ENCODE measurements at places on chromosomes 1 and 21.

DNA sequence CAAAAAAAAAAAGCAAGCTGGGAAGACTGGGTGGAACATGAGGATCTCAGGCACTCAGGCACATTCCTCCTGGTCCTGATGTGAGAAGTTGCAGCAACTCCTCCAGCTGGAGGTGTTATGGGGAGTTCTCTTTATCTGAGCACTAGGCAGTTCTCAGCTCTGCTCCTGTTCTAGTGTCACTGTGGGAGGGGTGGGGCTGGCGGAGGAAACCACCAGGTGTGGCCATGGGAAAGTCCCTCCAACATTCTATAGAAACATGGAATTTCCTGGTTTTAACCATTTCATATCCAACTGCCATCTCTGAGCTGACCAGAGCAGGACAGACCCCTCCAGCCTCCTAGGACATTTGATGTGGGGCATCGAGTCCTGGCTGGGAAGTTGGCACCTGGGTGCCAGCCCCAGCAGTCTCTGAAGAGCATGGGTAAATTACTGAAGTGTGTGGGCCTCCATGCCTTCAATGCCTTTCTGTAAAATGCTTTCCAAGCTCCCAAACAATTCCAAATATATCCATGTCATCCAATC is 804 bp upstream of the IKBKE start:
- DNase-seq, result peak; percentile 63

- DNase-seq, result no peak
Observed at GRCh38 chr21:35563885-35564451, 496.4 kb downstream of the SETD4 start.

DNA sequence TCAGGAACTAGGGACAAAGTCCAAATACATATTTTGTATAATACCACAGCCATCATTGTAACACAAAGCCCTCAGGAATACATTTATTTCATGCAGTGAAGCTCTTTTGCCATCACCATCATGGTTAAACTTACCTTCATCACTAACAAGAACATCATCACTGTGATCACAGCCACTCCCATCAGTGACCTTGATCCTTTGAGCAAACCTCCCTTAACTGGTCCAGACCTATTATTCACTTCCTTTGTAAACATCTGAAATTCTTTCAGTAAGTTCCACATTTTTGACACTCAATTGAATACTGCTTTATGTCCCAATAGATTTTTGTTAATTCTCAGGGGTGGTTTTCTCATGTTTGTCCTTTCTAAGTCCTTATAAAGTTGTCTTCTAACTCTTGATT is 16.2 kb upstream of the KPRP start:
- no peak for DNase-seq

- DNase-seq, result no peak
Observed at GRCh38 chr1:241453732-241454131, 65.8 kb downstream of the FH start.

DNA sequence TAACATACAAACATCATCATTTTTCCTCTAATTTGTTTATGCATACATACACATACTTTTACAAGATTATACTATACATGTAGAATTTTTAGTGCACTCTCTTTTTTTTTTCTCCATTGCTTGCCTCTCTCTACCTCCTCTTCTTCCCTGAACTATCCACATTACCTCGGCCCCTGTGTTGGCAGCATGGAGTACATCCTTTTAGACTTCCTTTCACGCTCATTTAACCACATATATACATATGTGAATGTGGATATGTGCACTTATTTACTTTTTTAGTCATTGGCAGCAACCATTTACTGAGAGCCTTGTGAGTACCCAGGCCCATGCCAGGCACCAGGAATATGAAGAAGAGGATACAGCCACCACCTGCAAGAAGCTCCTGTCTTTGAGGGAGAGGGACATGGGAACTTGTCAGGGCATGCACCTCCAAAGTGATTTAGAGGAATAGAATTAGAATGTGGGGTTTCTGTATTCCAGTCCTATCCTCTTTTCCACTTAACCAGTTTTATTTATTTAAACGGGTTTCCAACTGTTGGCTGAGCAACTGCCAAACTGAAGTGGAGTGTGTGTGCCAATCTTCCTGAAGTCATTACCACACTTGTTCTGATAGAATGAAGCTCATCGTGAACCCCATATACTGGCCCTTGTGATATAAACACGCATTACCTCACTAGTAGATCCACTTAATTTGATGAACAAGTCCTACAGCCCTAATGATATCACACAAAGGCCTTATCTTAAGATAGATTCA is 212.6 kb downstream of the TNR start:
- DNase-seq, result no peak

DNA sequence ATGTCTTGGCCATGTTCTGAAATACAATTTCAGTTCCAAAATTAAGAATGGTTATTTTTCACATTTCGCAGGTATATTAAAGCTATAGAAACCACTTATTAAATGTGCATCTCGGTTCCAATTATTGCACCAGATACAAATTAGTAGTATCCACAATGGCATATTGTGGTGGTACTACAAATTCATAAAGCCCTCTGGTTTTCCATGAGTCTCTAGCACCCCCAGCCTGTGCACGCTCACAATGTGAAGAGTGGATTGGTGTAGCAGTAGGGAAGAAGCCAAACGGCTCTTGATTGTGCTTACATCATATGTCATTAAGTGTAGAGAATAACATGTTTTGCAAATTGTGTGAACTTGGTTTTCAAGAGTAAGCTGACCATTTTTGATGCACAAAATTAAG is 1.9 kb upstream of the BRINP3 start:
- no peak for DNase-seq

GRCh38 chr1:245526141-245526540 is 371.4 kb downstream of the KIF26B start:
- DNase-seq, result no peak

DNA sequence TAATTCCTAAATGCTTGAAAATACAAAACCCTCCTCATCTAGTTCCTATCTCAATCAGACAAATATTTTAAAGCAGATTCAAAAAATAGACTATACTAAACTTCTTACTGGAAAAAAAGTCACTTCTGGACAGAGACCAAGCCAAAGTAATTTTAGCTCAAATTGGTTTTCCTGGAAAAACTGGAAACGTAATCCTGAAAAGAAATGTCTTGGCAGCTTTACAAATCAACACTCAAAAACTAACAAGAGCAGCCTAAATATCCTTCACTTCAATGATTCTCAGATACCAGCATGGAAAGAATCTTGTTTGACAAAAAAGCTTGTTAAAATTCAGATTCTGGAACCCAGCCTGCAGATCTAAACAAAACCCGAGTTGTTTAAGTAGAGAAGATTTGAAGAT is 9.1 kb upstream of the GPR88 start:
- no peak for DNase-seq

DNA sequence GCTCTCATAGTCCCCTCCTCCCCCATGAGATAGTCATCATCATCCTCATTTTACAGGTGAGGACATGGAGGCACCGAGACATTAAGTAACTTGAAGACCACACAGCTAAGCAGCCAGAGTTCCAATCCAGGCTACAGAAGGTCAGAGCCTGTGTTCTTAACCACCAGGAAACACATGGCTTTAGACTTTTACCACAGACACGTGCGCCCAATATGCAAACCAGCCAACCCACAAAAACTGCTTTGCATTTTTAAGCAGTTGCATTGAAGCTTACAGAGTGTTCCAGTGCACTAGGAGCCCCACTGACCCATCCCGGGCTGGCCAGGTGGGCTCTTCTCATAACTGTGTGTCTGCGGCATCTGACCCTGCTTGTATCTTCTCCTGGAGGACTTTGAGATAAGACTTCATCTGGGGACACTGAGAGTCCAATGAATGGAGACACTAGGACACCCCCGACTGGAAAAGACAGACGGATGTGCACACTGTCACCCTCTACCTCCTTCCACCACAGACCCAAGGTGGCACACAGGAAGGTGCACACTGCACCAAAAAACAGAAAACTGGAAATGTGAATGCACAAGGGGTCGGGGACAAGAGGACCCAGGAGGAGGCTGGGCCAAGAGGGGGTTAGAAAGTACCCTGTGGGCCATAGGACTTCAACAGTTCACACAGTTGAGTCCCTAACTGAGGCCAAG is 56.4 kb downstream of the ETS2 start:
- no peak for DNase-seq

DNA sequence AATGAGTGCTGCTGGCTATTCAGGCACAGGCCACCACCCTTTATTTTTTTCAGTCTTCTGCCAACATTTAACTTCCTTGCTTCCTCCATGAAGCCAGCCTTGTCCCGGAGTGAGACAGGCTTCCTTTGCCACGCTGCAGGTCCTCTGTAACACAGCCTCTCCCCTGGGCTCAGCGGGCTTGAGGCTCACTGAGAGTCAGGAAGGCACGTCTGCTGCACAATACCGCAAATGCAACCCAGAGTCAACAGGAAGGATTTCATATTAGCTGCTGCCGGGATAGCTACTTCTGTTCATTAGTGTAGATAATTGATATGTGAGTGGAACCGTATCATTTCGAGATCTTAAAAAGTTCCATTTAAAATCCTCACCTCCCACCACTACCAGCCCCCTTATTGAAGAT is 22.5 kb downstream of the MYOG start:
- DNase-seq, result no peak

DNA sequence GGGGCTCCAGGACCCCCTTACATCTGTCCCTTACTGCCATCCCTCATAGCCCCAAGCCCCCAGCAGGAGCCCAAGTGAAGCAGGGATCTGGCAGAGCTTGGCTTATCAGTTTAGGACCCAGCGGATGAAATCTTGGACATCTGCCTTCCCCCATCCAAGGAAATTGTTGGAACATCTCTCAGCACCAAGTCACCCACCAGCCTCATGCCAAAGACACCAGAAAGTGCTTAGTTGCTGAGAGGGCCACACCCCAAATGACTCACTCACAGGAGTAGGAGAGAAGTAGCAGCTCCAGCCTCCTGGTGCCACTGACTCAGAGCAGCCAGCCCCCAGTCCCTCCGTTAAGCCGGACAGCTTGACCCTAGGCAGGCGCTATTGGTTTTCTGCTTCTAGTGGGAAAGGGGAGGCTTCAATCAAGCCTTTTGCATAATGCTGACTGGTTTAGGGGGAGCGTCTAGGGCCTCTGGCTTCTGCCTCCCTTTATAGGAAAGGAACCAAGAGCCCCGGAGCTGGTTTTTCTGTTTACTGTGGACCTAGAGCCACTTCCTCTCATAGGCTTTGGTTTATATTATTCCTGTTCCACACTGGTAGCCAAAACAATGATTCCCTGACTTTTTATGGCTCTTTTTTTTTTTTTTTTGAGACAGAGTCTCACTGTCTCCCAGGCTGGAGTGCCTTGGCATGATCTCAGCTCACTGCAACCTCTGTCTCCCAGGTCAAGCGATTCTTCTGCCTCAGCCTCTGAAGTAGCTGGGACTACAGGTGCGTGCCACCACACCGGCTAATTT is 114.2 kb upstream of the IPO9 start:
- DNase-seq, result peak; percentile 99

DNA sequence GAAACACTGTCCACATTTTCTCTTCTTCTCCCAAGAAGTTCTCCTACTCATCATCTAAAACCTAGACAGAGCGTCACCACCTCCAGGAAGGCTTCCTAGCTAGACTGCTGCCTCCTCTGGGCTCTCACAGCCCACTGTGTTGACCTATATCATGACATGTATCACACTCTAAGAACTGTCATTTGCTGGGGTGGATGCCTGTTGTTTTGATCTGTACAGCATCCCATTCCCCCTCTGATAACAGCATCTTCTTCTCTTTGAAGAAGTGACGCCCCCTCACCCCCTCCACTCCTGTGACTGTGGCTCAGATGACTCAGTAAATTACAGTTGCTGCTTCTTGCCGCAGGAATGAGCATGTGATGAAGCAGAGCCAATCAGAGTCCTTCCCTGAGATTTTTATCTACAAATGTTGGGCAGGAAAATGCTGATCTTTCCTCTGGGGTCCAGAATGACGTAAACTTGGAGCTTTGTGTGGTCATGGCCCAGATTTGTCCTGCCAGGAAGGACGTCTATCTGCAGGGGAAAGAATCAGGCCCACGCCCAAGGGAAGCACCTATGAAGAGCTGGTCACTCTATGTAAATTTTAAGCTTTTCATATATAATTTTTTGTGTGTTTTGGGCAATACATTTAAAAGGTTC is 28.0 kb upstream of the FOXO6 start:
- DNase-seq, result no peak

GRCh38 chr1:201515895-201516294 is 9.0 kb upstream of the CSRP1 start:
- no peak for DNase-seq

DNA sequence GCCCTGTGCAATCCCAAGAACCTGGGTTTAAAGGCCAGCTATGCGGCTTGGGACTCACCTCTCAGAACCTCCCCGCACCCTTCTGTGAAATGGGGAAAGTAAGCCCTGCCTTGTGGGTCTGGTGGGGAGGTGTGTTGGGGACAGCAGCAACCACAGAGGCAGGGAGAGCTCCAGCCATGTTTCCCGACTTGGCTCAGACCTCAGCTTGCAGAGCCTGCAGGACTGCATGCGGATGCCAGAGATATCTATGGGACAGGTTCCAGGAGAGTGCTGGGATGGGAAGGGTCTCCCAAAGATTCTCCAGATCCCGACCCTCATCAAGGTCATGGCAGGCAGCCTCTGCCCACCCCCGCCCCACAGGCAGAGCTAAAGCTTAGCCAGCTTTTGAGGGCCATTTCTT is 20.2 kb downstream of the PADI1 start:
- no peak for DNase-seq

- no peak for DNase-seq
Observed at GRCh38 chr1:25642574-25643108, 26.1 kb downstream of the MAN1C1 start.

- DNase-seq, result no peak
Observed at GRCh38 chr1:36419140-36419539, 21.4 kb upstream of the LSM10 start.

DNA sequence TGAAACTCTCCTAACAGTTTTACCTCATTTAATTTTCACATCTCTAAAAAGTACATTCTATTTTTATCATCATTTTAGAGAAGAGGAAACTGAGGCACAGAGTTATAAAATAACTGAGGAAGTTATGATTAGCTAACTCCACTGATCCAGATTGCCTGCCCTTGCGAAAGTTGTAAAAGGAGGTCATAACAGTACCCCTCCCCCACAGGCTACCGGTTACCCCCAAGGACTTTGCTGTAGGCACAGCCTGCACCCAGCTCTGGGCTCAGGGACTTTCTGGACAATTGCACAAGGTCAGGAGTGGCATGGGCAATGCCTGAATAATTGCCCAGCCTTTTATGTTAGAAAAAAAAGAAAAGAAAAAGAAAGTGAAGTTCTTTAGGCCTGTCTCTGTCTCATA is 22.7 kb downstream of the PIGM start:
- DNase-seq, result no peak

GRCh38 chr1:191585095-191585494 is 573.2 kb upstream of the RGS18 start:
- no peak for DNase-seq

GRCh38 chr1:40782371-40782956 is 1.1 kb upstream of the KCNQ4 start:
- peak; percentile 14 for DNase-seq

- no peak for DNase-seq
Observed at GRCh38 chr1:94884106-94884505, 42.8 kb downstream of the CNN3 start.

DNA sequence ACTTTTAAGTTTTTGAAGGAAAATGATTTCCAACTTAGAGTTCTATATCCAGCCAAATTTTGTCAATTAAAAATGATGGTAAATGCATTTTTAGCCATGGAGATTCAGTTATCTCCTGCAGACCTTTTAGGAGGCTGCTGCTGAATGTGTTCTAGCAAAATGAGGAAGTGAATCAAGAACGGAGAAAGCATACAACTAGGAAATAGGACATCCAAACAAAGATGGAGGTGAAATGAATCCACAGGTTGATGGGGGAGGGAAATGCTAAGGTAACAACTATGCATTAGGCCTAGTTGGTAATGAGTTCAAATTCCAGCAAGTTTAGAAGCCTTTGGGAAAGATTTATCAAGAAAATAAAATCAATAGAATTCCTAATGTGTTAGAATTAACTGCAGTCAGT is 80.5 kb downstream of the FNBP1L start:
- no peak for DNase-seq
